ENCODE measurements at places on chromosomes 16 and 17. TPM values are rescaled to one million over a fixed set of nuclear protein-coding genes. Genes with fewer than 3 reads are reported as not detected.

DNA sequence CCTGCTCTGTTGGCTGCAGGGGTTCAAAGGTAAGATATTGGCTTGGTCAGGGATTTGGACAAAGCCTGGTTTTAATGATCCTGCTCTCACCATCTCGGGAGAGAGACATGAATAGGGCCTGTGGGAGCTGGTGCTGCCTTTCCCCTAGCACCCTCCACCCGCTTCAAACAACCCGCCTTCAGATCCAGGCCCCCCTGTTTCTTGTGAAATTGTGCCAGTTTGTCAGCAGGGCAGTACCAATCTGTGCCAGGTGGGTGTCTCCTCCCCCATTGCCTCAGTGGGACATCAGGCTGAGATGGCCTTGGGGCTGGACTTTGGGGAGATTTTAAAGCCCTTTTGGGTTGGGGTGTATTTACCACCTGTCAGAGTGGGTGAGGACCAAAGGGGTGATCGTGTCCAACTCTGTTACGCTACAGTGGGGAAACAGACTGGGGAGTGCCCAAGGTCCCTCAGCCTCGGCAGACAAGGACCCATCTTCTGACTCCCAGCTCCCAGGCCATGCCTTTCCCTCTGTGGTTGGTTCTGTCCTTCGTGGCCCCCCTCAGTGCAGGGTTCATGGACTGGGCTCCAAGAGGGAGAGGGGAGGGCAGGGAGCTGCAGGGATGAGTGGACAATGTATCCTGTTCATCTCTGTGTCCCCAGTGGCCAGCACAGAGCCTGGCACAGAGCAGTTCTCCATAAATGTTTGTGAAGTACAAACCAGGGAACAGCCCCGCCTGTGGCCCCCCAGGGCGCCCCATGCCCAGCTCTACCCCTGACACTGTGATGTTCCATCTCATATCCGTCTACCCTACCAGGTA is 3.3 kb downstream of the ARHGAP23 start:
- no peak overlapping the region for H3K4me3 ChIP-seq
- no peak overlapping the region for H3K27ac ChIP-seq
- no peaks in the 10 kb centered on the region for H3K27me3 ChIP-seq
- H3K4me1 ChIP-seq: peaks cover 27% of the 10 kb centered on the region

Gene RHBDF1
- 62.9 TPM for total RNA-seq

DNA sequence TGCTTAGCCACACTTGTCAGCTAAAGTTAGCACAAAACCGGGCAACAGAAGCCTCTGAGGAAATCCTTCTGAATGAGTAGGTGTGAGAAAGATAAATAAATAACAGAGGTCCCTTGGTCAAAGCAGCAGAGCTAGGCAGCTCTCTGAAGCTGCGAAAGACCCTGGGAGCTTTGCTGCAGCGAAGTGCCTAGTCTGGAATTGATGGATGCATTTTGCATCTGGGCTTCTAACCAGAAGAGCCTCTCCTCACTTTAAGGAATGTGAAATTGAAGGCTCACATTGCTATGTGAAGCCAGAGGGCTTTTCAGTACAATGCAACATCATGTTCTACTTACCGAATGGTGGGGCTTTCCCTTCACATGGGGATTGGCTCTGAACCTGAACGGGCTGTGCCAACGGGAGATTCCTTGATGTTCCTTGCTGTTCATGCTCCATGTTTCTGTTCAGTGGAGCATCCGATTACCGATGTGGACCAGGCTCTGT is 274.6 kb downstream of the HS3ST3B1 start:
- no peak overlapping the region for H3K27ac ChIP-seq
- H3K27me3 ChIP-seq: 0 out of 2 replicates have a peak, but pooled peaks cover 4% of the 10 kb centered on the region
- no peak for DNase-seq
- H3K4me3 ChIP-seq: no peak overlapping the region
- no peaks in the 10 kb centered on the region for H3K4me1 ChIP-seq

DNA sequence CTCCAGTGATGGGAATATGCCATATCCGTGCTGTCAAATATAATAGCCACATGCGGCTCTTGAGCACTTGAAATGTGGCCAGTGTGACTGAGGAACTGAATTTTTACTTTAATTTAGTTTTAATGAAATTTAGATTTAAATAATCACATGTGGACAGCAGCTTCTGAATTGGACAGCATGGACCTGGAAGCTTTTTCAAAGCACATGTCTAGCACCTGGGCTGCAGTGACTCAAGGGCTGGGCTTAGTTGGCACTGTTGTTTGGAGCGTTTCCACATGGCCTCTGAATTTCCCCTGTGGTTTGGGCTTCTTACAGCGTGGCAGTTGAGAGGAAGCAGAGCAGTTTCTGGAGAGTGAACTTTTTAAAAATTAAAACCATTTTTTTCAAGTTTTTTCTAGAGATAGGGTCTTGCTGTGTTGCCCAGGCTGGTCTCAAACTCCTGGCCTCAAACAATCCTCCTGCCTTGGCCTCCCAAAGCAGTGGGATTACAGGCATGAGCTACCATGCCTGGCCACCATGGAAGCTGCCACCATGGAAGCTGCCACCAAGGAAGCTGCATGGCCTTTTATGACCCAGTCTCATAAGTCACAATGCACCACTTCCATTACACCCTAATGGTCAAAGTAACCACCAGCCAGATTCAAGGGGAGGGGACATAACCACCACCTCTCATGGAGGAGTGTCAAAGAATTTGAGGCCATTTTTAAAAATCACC is 6.7 kb upstream of the TOB1 start:
- H3K27me3 ChIP-seq: no peaks in the 10 kb centered on the region
- peaks cover 20% of the 10 kb centered on the region for H3K4me1 ChIP-seq
- no peak overlapping the region for H3K4me3 ChIP-seq
- DNase-seq: no peak
- H3K27ac ChIP-seq: no peak overlapping the region

GRCh38 chr17:71741836-71742235 is 379.0 kb upstream of the SOX9 start:
- no peaks in the 10 kb centered on the region for H3K27me3 ChIP-seq
- no peaks in the 10 kb centered on the region for H3K36me3 ChIP-seq
- no peak overlapping the region for H3K27ac ChIP-seq
- H3K4me3 ChIP-seq: no peak overlapping the region

Gene HS3ST3A1
- total RNA-seq: not detected
